H9 (cell line): ENCODE measurements at places on chromosomes 3 and 15. TPM values are rescaled to one million over a fixed set of nuclear protein-coding genes. Genes with fewer than 3 reads are reported as not detected.

DNA sequence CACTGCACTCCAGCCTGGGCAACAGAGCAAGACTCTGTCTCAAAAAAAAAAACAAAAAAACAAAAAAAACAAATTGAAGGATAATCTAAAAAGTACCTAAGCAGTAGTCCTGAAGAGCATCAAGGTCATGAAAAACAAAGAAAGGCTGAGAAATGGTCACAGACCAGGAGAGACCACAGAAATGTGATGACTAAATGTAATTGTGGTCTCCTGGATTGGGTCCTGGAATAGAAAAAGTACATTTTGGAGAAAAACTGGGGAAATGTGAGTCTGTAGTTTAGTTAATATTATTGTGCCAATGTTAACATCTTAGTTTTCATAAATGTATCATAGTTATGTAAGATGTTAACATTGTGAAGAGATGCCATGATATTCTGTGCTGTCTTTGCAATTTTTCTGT is 267.5 kb upstream of the NR2E3 start:
- DNase-seq = no peak

DNA sequence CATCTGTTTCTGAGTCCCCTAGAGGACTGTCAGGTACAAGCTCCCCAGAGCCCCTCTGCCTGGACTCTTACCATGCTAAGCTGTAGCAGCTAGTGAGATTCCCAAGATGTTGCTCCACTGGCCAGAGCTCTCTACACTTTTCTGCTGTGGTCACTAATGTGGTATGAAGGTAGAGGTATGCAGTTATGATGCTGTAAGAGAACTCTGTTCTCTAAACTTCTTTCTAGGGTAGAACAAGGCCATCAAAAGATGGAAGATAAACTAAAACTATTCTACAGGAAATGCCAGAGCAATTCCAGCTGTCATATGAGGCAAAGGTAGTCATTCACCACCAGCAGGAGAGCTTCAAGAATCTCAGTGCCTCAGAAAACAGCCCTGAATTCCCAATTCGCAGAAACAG is 517.4 kb upstream of the ARRDC4 start:
- DNase-seq = no peak

MEX3B gene
- 10.4 and 11.0 TPM in 2 replicates for total RNA-seq

DNA sequence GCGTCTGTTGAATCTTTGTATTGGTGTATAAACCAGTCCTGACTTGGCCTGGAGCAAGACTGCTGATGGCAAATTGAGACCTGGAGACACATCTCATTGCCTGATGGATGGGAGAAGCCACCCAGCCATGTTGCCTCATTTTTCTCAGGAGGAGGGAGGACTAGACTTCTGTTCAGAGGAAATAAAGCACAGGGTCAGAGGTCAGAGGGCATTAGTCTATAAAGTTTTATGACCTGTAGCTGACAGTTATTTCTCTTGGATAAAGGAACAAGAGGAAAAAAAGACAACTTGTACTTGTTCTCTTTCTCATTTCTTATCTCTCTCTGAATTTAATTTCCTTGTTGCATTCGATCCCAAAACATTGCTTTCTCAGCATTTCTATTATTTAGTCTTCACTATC is 775.9 kb downstream of the SQOR start:
- DNase-seq = no peak

CLRN1 gene
- total RNA-seq = not detected in 2 replicates

DNA sequence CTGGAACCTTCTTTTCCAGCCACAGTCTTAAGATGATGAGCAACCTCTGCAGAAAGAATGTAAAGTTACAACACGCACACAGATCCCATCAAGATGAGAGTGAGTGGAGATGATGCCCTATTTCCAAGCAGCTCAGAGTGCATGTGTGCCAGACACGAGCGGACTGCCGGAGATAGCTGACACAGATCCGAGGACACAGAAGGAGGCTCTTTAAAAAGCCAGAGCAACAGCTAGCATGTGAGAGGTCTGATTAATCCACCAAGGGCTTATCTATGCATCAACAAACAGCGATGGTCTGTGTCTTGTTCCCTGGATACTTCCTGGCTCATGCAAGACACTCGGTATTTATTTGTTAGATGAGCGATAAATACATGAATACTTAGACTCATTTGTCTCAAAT is 128.6 kb upstream of the DLG1 start:
- no peak for DNase-seq

CP gene
- 0.66 and 1.1 TPM in 2 replicates for total RNA-seq

FSTL1 gene
- total RNA-seq = 305 and 326 TPM in 2 replicates

GRCh38 chr3:16085884-16086608 is 88.4 kb upstream of the GALNT15 start:
- no peak for DNase-seq

GRIP2 gene
- total RNA-seq = 3.1 and 3.2 TPM in 2 replicates

MINDY2 gene
- total RNA-seq = 29.5 and 32.3 TPM in 2 replicates

- DNase-seq = no peak
Measured at GRCh38 chr15:40034186-40034946, 4.6 kb downstream of the SRP14 start.

DNA sequence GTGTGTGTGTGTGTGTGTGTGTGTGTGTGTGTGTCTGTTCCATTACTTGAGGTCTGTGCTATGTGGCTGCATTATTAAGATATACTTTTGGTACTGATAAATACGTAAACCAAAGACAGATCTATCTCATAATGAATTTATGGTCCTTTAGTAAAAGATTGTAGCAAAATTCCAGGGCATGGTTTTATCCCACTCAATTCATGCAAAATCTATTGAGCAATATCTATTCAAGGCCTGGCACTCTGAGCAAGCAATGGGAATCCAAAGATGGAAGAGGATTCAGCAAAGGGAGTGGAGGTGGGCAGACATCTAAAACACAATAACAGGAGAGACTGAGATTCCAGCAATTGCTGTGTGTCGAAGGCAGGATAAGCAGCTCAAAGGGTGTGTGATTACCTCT is 86.8 kb downstream of the RFTN1 start:
- DNase-seq = no peak

DNA sequence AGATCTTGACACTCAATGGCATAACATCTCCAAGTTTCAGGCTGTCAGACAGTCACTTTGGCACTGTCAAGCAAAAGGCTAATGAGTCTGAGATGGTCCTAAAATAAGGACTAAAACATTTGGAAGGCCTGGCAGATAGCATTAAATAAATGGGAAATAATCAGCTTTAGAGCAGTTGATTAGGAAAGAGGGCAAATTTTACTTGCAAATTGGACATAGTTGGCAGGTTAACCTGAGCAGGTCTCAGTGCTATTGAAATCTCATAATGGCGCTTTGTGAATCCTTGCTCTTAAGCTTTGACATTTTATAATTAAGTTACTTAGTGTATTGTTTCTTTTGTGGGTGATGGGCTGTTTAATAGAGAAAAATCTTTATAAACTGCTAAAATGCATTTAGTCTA is 1003.1 kb upstream of the GBE1 start:
- DNase-seq = no peak

DNA sequence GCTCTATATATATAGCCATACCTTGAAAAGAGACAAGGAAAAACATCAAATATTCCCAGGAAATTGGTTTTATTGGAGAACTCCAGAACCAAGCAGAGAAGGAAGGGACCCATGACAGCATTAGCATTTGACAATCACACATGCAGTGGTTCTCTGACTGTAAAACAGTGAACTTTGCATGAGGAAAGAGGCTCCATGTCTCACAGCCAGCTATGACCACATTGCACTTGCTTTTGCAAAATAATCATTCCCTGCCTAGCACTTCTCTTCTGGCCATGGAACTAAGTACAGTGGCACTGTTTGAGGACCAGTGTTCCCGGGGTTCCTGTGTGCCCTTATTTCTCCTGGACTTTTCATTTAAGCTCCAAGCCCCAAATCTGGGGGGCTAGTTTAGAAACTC is 85.5 kb downstream of the TGFBR2 start:
- DNase-seq = no peak

CIDEC gene
- total RNA-seq = not detected in 2 replicates

DNA sequence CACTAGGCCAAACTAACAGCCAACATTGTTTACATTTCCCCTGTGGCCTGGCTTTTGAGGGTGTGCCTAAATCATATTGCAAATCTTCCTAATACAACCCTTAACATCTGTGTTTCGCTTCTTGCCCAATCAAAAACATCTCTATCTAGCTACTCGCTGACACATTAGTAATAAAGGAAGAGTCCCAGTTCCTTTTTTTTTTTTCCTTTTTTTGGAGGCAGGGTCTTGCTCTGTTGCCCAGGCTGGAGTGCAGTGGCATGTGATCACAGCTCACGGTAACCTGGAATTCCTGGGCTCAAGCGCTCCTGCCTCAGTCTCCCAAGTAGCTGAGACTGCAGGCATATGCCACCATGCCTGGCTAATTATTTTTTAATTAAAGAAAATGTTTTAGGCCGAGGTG is 2.1 kb upstream of the SRPRB start:
- no peak for DNase-seq

ACP3 gene
- total RNA-seq = 0.17 and 0.39 TPM in 2 replicates

GRCh38 chr3:25594007-25594502 is 70.7 kb downstream of the TOP2B start:
- DNase-seq = no peak

GRCh38 chr3:177538750-177539730 is 341.8 kb upstream of the TBL1XR1 start:
- DNase-seq = no peak

- DNase-seq = no peak
Measured at GRCh38 chr3:55955891-55956477, 468.9 kb upstream of the WNT5A start.

ZNF501 gene
- total RNA-seq = 4.9 and 6.5 TPM in 2 replicates

DNA sequence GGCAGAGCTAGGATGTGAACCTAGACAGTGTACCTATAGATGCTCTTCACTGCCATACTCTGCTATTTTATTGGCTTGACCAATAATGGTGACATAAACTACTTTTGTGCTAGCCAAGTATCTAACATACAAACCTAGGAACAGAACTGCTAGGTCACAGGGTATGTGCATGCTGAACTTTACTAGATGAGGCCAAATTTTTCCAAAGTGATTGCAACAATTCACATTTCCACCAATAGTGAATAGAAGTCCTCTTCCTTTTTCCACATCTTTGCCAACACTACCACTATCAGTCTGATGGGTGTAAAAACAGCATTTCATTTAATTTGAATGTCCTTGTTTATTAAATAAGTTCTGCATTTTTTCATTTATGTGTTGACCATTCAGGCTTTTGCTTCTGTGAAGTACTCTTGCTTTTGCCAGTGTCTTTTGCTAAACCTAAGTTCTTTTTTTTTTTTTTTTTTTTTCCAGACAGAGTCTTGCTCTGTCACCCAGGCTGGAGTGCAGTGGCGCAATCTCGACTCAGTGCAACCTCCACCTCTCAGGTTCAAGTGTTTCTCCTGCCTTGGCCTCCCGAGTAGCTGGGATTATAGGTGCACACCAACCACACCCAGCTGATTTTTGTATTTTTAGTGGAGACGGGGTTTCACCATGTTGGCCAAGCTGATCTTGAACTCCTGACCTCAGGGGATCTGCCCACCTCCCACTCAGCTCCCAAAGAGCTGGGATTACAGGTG is 54.1 kb downstream of the DCAF1 start:
- DNase-seq = no peak

- no peak for DNase-seq
Measured at GRCh38 chr3:157301755-157302154, 134.9 kb upstream of the PTX3 start.

DNA sequence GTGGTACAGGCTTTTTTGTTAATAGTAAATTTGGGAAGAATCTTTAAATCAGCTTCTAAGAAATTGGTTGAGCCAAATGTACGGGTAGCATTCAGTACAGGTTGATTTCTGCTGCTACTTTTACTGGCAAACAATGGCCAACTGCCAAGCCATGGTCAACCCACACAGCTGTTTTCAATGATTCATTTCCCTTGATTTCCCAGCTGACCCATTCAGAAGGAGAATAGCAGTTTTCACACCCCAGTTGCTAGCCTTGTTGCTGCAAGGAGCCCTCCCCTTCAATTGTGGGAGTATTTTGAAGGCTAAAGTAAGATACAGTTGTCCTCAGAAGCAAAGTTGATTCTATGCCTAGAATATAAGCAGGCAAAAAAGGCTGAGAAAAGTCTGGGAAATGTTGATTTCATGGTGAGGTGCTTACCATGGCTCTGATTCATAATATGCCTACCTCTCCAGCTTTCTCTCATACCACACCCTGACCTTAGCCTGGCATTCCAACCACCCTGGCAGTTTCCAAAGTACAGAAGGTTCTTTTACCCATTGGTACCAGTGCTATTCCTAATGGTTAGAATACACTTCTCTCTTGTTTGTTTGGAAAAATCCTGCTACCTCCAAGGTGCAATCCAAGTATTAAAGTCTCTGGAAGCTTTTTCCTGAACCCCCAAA is 320.3 kb upstream of the TGFBR2 start:
- no peak for DNase-seq

DNA sequence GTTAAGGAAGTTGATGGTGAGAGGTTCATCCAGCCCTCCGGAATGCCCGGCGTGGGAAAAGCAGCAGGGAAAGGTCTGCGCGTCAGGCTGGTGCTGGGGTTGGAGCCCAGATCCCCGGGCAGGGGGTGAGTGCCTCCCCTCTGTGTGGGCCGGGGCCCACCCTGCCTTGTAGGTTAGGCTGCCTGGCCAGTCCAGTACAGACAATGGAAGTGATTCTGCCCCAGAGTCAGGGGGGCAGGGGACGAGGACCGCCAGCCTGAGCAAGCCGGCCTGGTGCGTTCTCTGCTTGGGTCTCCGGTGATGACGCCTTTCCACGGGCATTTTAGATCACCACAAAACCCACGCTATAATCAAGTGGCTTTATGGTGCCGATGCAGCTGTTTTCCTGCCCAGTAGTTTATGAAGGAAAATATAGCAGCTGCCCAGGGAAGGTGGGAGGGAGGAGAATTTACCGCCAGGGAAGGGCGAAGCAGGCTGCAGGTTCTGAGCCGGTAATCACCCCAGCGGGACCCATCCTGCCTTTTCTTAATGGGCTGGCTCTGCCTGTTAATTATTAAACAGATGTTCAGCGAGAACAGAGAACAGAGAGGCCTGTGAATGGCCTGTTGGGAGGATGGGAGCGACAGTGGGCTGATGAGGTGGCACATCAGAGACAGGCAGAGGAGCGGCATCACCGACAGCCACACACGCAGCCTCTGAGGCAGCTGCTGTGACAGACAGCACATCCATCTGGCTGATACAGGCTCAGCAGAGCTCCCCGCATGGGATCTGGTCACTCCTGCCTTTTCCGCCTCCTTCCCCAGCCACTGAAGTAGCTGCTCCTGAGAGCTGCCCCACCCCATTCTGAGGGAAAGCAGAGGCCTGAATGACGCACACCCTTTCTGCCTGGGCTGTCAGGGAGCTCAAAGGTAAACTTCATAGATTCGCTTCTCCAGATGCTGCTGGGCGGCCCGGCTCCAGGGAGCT is 35.2 kb downstream of the BDH1 start:
- peak; percentile 78 for DNase-seq

BLM gene
- 41.3 and 43.4 TPM in 2 replicates for total RNA-seq

DNA sequence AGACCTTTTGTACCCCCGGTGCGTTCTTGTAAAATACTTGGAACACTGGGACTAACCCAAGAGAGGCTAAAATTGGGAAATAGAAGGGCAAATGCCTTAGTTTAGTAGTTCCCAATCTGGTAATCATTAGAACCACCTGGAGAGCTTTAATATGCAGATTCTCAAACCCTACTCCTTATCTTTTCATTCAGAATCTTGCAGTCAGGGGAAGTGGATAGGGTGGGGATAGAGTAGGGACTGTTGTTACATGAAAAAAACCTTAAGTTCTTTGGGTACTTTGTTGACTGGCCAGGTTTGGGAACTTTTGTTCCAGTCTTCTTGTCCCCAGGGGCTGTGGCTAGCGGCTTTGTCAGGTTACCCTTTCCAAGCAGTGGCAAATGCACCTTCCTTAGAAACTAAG is 15.9 kb downstream of the MAPKBP1 start:
- no peak for DNase-seq

LTK gene
- 0.31 TPM in 2 replicates for total RNA-seq

- DNase-seq = no peak
Measured at GRCh38 chr3:151430821-151431484, 29.9 kb downstream of the IGSF10 start.

GRCh38 chr3:55860049-55860721 is 373.1 kb upstream of the WNT5A start:
- no peak for DNase-seq
